ENCODE measurements at places on chromosomes 5 and 9.

DNA sequence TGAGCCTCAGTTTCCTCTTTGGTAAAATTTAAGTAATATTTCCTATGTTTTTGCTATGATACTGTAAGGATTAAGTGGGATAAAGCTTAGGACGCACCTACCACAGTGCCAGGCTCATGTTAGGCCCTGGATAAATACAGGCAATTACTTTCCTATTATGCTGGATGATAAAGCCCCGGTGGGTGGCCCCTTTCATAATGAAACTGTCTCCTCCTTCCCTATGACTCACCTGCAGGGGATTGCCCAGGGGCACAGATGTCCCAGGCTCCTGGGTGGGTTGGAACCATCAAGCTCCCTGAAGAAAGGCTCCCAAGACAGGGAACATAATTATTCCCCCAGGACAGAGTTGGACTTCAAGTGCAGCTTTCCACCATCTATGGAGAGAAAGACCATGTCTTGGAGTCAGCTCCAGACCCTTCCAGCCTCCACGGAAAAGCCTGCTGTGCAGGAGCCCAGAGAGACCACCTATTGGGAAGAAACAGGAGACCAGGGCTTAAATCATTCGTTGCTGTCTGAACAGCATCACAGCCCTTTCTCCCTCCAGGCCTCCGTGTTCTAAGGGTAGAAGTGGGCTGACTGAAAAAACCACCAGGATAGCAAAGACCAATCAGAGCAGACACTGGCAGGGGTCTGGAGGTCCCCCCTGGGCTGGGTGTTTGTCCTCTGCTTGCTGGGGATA is 43.2 kb upstream of the FOXE1 start:
- DNase-seq, result no peak

DNA sequence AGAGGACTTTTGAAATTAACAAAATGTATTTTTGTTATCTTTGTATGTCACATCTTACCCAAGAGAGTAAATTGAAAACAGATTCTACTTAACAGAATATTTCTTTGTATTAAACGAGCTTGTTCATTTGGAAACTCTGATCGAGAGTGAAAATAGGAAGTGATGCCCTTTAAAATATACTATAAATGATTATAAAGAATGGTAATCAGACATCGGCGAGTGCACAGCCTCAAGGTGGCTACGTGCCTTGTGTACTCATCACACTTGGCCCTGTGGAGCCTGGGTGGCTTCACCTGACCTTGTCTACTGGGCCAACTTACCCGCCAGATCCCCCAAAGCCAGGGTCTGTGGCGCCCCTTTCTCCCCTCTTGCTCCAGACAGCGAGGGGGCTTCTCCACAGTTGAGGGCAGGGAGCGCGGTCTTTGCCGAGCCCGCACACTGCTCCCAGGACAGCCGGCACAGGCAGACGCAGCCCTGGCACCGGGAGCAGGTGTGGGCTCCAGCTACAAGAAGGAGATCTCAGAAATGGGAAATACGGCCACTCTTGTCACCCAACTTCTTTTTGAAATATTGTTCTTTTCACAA is 243.2 kb downstream of the CEMIP2 start:
- DNase-seq, result no peak

DNA sequence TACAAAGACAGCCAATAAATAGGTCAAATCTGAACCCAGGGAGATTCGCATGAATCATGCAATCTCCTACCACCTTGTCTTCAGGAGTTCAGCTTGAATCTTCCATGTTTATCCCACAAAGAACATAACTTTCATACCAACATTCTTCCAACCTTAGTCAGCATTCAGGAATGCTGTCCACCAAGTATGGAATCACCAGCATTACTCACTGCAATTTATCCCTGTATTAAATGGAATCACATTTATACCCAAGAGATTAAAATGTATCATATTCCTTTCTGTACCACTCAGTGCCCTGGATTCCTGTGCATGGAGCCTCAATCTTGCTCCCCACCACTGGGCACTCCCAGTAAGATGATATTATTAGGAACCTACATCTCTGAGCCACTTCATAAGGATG is 162.6 kb downstream of the GLIS3 start:
- DNase-seq, result no peak

- DNase-seq, result no peak
Observed at GRCh38 chr5:171205375-171205774, 103.7 kb upstream of the TLX3 start.

DNA sequence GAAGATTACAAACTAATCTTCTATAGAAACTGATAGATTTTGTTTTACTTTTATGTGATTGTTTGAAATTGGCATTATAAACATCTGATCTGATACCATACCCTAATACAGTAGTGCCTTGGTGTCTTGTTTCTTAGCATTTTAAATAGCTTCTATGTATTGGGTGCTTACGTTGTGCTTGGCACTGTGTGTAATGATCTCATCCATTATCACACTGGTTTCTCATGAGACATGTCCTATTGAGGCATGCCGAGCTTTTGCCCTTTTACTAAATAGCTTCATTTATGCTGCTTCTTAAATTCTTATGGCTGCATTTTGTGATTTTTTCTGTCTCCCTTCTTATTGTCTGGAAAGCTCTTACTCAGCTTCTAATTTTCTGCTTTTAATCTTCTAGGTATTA is 48.2 kb upstream of the TLR4 start:
- DNase-seq, result no peak
